ENCODE measurements at places on chromosomes 2 and 18.

DNA sequence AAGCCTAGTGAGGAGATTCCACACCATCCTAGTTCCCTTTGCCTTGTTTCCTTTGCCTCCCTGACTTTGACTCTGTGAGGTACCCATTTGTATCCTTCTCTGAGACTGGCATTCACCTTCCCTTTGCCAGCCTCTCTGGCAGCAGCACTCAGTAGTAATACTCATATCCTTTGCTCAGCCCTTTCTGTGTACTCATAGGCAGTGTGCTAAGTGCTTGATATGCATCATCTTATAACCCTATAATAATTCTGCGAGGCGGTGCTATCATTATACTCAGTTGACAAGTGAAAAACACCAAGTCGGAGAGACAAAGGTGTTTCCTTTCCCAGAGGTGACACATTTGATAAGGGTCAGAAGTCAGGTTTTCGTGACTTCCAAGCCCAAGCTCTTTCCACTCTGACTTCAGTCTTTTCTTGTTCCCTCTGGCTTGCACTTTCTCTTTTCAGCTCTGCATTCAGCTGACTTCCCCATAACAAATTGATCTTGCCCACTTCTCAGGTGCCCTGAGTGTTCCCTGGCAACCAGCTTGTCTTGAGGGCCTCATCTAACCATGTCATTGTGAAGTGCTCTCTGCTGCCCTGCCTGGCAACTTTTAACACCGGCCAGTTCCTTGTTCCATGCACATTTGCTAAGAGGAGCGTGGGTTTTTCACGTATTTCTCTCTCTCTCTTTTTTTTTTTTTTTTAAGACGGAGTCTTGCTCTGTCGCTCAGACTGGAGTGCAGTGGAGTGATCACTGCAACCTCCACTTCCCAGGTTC is 94.5 kb upstream of the UPP2 start:
- no peak for DNase-seq

DNA sequence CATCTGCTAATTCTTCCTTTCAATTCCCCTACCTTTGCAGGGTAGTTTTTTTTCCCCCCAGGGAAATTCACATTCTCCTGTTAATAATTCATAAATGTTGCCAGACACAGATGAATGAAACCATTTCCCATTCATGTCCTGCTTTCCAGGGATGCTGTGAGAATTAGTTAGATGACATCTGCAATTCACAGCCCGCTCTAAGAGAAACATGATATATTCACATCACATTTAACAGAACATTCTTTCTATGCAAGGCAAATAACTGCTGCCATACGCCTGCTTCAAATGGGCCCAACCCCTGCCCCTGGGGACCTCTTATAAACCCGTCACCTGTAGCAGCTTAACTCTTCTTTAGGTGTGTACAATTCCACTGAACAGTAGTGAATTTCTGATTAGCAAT is 110.6 kb upstream of the CTAGE1 start:
- DNase-seq: no peak

DNA sequence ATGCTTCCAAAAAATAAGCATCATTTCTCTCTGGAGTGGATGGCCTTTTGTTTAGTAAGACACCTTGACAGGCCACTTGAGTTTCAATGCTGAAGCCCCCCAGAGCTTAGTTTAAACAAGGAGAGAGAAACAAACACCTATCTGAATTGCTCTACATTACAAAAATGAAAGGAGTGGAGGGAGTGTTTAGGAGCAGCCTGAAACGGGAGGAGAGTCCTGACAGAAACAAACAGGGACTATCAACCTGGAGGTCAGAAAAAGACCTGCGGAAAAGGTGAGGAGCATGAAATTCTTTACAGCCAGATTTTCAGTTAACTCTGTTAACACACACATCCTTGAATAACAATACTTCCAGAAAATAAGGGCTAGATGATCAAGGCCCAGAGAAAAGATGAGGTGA is 126.2 kb downstream of the NR4A2 start:
- no peak for DNase-seq

GRCh38 chr2:186903216-186903615 is 54.2 kb upstream of the ZSWIM2 start:
- DNase-seq: no peak

DNA sequence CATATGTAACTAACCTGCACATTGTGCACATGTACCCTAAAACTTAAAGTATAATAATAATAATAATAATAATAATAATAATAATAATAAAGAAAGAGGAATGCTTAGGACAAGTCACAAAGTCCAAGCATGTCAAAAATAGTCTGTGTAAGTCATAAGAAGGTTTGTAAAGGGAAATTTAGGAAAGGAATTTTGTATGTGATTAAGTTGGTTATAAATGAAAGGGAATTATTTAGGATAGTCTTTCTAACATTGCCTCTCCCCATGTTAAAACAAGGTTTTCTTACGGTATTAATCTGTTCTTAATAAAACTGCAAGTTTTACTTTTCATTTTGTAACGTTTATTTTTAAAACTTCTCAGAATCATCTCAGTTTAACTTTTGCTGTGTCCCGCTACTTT is 62.8 kb downstream of the SESTD1 start:
- no peak for DNase-seq

- DNase-seq: no peak
Measured at GRCh38 chr2:234940527-234940926, 11.3 kb upstream of the SH3BP4 start.

GRCh38 chr2:10240161-10240681 is 62.5 kb upstream of the HPCAL1 start:
- no peak for DNase-seq

- no peak for DNase-seq
Measured at GRCh38 chr2:217247476-217247875, 387.6 kb upstream of the TNP1 start.

DNA sequence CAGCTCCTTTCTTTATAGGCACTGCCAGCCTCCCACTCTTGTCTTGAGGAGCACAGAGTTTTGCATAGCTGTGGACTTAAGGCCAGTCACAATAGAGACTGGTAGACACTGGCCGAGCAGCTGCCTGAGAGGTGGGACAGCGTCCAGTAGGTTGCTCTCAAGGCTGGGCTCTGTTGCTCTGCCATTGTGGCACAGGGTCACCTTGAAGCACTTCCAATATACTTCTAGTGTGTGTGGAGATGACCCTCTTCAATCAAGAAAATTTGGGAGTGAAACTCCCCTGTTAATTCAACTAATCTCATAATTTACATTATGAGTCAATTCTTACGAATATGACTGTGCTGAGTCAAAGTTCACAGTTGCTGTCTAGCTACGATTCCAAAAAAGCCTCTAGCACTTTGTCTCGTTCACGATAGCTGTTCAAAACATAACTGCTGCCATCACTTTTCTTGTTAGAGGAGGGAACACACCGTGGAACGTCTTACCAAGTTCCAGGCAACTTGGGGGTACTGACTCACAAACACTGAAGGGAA is 636.2 kb downstream of the EPHA4 start:
- no peak for DNase-seq

DNA sequence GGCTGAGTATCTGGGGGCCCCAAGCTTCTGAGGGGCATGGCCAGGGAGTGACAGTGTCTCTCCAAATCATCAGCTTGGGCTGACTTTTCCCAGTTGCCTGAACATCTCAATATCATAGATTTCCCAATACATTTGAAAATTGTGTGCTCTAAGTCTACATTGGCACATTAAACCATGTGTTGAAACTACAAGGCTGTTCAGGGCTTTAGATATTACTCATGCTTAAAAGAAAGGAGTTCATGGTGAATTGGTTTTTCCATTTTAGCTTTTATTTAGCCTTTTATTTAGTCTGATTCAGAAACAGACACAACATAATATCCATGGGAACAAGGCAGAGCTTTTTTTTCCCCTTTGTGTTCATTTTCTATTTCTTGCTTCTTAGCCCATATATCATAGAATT is 49.9 kb upstream of the GALR1 start:
- no peak for DNase-seq

- no peak for DNase-seq
Measured at GRCh38 chr2:67701011-67701410, 303.9 kb downstream of the ETAA1 start.

GRCh38 chr2:229089776-229090175 is 181.3 kb downstream of the PID1 start:
- DNase-seq: no peak

DNA sequence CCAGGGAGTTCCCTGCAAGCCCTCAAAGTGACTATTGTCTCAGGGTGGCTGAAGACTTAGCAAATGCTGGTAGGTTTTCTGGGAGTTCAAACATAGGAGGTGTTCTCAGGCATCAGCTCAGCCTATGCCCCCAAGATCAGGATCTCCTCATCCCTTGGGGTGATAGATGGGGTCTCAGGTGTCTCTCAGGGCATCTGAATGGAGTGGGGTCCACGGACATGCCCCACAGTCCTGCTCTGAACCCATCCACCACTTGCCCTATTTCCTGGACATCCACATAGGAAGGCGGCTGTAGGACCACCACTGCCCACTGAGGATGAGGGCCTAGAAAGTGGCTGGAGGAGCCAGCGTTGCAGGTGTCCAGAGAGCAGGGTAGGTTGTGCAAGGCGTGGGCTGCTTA is 287.0 kb upstream of the CXCR4 start:
- no peak for DNase-seq

GRCh38 chr2:236359426-236360045 is 95.3 kb upstream of the ASB18 start:
- no peak for DNase-seq

GRCh38 chr2:237283131-237283928 is 130.6 kb downstream of the COL6A3 start:
- no peak for DNase-seq

GRCh38 chr18:57784034-57784800 is 18.9 kb downstream of the ATP8B1 start:
- no peak for DNase-seq

DNA sequence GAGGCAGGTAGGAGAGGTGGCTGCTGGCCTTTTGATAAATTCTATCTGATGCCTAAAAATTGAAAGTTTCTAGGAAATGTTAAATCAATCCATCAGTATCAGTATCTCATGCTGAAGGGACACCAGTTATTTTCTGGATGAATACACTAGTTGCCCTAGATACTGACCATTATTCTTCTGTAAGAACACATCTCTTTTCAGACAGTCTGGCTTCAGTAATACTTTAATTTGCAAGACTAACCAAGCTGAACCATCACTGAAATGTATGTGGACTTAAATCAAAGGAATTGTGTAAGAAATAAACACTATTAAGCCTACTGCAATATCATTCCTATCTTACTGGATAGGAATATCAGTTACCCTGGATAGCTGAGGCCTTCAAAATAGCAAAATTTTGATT is 1546.3 kb downstream of the LRP1B start:
- no peak for DNase-seq

DNA sequence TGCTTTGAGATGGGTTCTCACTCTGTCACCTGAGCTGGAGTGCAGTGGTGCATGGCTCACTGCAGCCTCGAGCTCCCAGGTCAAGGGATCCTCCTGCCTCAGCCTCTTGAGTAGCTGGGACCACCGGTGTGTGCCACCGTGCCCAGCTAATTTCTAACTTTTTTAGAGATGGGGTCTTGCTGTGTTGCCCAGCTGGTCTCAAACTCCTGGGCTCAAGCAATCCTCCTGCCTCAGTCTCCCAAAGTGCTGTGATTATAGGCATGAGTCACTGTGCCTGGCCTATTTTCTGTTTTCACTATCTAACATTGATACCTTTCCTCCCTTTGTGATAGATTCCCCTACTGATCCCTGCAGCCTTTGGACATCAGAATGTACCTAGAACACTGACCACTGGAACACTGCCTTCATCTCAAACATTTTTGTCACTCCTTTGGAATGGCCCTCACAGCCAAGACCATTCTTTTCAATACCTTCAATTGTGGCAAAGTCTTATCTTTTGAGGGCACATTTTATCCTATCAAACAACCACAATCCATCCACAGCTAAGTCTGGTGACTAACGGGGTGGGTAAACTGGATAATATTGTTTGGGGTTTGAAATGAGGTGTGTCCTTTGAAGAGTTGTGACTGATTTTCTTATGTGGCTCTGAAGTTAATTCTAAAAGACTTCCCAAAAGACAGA is 43.7 kb downstream of the EPAS1 start:
- no peak for DNase-seq

- DNase-seq: no peak
Measured at GRCh38 chr2:151918308-151918707, 90.1 kb upstream of the ARL5A start.

DNA sequence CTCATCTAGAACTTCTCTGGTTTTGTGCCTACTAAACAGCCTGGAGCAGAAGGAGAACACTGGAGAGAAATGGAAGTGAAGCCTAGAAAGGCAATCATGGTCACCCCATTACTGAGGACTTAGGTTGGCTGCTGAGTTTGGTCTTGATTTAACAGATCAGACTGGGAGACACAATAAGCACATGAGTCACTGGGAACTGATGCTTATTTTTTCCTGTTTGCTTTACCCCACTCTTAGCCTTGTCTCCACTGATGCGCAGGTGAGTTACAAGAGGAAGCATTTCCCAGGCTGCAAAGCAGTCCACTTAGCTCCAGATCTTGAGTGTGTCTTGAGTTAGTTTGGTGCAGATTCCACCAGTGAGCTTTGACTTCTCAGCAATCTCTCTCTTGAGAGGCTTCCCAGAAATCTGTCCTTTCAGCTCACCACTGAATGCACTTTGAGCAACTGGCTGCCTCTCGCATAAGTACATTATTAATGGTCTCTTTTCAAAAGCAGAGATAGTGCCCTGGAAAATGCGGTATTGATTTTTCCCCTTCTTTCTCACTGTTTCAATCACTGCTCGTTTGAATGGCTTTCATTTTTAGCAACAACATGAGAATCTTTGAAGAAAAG is 390.2 kb upstream of the SETBP1 start:
- no peak for DNase-seq

- DNase-seq: no peak
Measured at GRCh38 chr2:236665572-236666118, 96.0 kb downstream of the ACKR3 start.

DNA sequence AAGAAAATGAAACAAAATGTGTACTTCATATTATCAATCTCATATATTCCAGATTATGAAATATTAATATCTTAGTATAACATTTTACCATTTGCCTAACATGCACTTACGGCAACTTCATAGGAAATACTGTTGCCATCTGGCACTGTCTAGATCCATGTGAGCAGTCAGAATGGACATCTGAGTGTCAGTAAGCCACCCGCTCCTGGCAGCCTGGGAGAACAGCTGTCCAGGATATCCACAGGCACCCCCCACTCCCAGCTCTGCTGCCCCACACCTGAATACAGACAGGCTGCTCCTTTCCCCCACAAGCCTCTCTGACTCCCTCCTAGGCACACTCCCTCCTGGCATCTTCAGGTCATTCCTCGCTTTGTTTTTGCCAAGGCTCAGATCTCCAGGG is 127.0 kb downstream of the GAREM1 start:
- no peak for DNase-seq

GRCh38 chr2:198214114-198214596 is 409.8 kb downstream of the PLCL1 start:
- no peak for DNase-seq

GRCh38 chr2:109558076-109558882 is 55.5 kb downstream of the SEPTIN10 start:
- no peak for DNase-seq

DNA sequence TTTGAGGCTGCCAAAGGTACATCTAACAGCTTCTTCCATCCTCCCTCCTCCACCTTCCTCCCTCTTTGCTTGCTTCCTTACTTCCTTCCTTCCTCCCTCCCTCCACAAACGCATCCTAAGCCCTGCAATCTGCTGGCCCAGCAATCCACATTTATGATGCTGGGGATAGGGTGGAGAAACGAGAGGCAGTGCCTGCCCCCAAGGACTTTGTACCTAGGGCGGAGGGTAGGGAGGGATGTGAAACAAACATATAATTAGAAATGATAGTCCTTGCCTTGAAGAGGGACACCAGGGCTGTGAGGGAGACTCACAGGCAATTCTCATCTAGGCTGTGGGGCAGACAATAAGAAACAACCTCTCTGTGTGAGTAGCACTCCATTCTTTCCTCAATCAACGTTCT is 188.3 kb downstream of the ANKRD30B start:
- no peak for DNase-seq
